ENCODE measurements at places on chromosomes 2 and 18.

- DNase-seq = no peak
Measured at GRCh38 chr2:45902781-45903375, 251.4 kb downstream of the PRKCE start.

- no peak for DNase-seq
Measured at GRCh38 chr2:56018267-56018666, 94.7 kb upstream of the EFEMP1 start.

GRCh38 chr2:177235855-177236437 lies 23.4 kb downstream of the HNRNPA3 start:
- no peak for DNase-seq

GRCh38 chr2:222915092-222915957 lies 54.5 kb downstream of the ACSL3 start:
- DNase-seq = no peak

DNA sequence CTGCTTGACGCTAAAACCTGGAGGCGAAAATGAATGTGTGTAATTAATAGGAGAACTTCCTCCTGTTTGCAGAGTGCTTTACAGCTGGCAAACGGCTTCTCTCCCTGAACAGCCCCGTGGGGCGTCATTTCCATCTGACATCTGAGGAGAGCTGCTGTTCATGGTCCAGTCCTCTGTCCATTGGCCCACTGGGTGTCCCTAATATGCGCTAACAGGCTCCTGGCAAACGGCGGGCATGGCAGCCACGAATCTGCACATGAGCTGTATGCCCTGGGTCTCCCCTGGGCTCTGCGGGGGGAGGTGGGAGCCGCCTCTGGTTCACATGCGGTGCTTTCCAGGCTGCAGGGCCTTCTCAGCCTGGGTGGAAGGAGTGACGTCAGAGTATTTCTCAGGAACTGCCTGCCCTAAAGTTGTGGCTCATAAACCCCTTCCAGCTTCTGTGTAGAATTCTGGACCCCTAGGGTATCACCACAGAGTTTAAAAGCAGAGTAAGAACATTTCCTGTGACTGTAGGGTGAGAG lies 73.2 kb downstream of the LRRFIP1 start:
- no peak for DNase-seq

- no peak for DNase-seq
Measured at GRCh38 chr18:4096486-4096885, 358.6 kb downstream of the DLGAP1 start.

- DNase-seq = no peak
Measured at GRCh38 chr2:45987856-45988255, 309.4 kb upstream of the EPAS1 start.

DNA sequence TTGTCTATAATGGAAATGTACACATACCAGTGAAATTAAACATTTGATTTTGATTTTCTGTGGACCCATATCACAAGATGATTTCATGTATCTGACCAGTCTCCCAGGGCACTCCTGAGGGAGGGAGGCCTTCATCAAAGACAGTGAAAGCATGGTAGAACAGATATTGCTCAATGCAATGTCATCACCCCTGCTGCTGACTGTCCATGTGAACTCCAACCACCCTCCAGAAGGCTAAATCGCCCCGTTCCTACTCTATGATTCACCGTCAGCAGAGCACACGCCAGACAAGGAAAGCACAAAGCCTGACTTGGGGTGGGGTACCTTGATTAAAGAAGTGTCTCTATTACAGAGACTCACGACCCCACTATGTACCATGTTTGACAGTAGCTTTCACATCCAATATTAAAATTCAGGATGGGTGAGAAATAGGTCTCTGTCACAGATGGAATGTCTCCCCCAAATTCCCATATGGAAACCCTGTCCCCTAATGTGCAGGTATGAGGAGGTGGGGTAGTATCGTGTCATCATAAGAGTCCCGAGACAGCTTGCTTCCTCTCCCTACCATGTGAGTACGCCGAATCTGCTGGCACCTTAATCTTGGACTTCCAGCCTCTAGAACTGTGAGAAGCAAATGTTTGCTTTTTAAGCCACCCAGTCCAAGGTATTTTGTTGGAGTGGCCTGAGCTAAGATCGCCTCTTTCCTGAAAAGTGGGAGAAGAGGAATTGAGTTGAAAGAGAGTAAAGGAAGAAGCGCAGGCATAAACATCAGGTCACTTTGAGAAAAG lies 42.4 kb downstream of the CYB5A start:
- peak; percentile 56 for DNase-seq

GRCh38 chr18:13597068-13597467 lies 129.3 kb downstream of the FAM210A start:
- DNase-seq = no peak

DNA sequence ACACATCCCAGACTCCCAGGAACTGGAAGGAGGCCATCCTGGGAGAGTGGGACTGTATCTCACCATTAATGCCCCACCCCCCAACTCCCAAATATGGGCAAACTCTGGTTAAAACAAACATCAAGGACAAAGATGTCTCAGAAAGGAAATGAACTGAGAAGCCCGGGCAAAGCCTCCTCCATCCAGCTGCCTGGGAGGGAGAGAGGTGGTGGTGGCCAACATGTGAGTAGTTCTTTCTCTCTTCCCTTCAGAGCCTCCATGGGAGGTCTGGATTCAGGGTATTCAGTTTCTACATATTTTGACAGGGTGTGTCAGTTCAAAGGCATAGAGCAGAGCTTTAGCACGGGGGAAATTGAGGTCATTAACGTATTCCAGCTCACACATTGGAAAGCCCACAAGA lies 57.5 kb downstream of the CXCR4 start:
- no peak for DNase-seq

DNA sequence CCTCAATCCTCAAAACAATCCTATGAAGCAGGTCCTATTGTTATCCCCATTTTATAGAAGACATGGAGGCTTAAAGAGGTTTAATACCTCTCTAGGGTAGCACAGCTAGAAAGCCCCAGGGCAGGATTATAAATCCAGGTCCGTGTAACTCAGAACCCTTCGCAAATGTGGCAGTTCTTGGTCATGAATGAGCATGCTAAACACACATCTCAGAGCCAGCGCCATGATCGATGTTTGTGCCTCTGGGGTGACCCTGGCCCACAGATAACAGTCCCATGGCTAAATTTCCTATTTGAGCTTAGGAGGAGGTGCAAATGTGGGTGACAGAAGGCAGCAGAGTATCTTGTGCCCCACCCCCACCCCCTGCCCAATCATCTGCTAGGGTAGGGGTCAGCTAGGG lies 17.5 kb downstream of the DNMT3A start:
- DNase-seq = no peak

DNA sequence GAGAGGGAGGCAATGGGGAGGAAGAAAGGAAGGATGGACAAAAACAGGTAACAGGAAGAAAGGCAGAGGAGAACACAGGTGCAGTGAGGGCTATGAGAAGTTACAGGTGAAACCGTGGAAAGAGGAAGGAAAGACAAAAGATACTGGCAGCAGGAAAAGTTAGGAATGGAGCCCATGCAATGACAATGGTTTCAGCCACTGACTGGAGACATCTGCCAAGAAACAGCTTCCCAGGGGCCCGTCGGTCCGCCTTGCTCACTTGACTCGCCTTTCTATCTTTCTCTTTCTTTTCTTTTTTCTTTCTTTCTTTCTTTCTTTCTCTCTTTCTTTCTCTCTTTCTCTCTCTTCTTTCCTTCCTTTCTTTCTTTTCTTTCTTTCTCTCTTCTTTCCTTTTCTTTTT lies 37.5 kb downstream of the ST8SIA5 start:
- DNase-seq = no peak

DNA sequence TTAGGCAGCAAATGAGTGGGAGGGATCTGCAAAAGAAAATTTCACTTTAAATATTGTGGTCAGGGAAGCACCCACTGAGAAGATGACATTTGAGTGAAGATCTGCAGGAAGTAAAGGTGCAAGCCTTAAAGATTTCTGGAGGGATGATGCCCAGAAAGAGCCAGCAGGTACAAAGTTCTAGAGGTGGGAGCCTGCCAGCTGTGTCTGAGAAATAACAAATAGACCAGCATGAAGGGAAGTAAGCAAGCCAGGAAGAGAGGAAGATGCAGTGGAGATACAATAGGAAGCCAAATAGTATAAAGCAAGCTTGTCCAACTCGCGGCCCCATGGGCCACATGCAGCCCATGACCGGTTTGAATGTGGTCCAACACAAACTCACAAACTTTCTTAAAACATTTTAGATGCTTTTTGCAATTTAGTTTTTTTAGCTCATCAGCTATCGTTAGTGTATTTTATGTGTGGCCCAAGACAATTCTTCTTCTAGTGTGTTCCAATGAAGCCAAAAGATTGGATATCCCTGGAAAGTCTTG lies 489.9 kb downstream of the DCC start:
- no peak for DNase-seq

DNA sequence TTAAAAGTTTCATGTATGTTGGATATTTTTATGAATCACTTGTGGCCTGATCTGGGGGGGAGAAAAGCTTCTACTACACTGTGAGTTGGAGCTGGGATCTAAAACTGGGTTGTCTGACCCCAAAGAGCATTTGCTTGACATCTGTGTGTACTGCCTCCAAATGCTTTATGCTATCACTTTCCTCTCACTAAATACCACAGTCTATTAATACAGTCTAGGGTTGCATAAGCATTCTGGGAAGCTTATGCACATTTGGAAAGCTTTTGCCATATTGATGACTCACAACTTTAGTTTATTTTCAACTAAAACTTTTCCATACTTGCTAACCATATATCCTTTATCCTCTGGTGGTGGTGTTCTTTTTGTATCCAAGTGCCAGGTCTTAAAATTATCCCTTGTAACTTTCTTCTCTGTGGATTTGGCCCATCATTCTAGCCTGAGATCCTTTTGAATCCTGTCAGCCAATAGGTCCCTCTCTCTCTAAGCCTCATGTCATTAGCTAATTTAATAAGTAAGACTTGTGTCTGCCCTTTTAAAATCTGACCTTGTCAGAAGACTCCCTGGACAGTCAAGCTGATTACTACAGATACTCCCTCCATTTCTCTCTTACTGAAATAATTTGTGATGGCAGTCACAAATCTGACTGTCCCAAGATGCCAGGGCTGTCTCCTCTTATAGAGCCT lies 72.7 kb downstream of the NXPH2 start:
- DNase-seq = no peak

GRCh38 chr2:126722546-126722945 lies 66.6 kb downstream of the GYPC start:
- no peak for DNase-seq

DNA sequence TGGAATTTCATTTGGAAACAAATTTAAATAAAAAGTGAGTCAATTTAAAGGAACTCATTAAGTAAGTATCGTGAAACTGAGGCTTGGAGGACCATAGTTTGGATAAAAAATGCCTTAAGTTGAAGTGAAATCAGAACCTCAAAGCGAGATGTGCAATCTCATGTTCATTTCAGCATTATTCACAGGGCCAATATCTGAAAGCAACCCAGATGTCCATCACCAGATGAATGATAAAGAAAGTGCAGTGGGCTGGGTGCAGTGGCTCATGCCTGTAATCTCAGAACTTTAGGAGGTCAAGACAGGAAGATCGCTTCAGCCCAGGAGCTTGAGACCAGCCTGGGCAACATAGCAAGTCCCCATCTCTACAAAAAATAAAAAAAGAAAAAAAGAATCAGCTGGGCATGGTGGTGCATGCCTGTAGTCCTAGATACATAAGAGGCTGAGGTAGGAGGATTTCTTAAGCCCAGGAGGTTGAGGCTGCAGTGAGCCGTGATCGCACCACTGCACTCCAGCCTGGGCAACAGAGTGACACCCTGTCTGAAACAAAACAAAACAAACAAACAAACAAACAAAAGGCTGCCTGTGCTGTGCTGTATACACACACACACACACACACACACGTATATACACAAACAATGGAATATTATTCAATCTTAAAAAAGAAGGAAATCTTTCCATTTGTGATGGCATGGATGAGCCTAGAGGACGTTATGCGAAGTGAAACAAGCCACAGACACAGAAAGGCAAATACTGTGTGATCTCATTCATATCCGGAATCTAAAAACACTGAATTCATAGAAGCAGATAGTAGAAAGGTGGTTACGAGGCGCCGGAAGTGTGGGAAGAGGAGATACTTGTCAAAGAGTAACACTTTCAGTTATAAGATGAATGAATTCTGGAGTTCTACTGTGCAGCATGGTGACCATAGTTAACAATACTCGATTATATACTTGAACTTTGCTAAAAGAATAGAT lies 14.5 kb downstream of the SH3RF3 start:
- DNase-seq = no peak

DNA sequence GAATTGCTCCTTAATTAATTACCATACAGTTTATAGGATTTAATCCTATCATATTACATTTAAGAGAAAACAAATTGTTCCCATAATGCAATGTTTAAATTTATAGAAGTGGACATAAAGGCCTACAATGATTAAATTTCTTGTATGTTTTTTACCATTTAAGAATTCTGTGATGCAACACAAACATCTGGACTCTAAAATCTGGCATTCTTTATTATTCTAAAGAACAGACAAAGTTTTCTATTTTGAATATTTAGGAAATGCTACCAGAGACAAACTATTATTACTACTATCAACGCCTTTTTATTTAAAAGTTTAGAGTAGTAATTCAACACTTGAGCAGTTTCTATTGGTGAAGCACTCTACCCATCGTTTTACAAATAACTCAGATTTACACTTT lies 535.1 kb downstream of the TMX3 start:
- DNase-seq = no peak

- DNase-seq = no peak
Measured at GRCh38 chr2:22800412-22800811, 584.6 kb upstream of the KLHL29 start.

- no peak for DNase-seq
Measured at GRCh38 chr18:5894611-5895298, 567 bp downstream of the TMEM200C start.

DNA sequence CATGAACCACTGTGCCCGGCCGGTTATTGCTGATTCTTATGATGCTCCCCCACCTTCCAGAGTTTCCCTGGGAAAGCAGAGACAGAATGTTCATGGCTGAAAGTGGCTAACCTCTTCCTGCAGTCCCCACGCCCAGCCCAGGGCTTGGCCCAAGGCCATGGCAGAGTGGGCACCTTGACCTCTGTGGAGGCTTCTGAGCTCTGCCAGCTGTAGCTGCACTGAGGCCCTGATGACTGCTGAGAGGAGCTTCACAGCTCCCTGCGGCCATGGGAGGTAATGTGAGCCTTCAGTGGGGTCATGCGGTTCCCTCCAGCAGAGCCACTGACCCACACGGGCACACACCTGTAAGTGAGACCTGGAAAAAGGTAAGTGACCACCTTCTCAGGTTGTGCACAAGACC lies 13.3 kb downstream of the EFHD1 start:
- DNase-seq = no peak

GRCh38 chr2:27441958-27442919 lies at the start of gene KRTCAP3:
KRTCAP3 (plus strand) TSS chr2:27442381; CDS start chr2:27442413, 32 bp downstream.
- no peak for DNase-seq

DNA sequence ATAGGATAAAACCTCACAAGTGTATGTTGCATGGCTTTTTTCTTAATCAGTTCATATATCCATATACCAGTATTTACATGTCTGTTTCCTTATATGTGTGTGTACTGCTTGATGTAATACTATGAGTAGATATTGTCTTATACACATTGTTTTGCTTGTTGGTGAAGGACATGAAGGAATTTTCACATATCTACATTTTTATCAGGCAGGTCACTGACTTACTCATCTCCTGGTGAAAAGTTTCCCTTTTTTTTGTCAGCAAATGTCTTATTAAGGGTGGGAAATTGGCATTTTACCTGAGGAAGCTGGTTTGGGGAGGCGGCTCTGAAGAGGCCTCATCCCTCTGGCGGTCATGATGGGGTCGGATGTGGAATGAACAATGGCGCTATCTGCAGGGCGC lies 61.4 kb upstream of the LYPD1 start:
- DNase-seq = no peak

All from HL-60 (cell line).